ENCODE measurements at places on chromosomes 4 and X. TPM values are rescaled to one million over a fixed set of nuclear protein-coding genes. Genes with fewer than 3 reads are reported as not detected.

GRCh38 chrX:23901060-23901459, 6.7 kb downstream of the APOO start:
- no peaks in the 10 kb centered on the region for H3K36me3 ChIP-seq
- peaks cover 16% of the 10 kb centered on the region for H3K4me1 ChIP-seq
- DNase-seq, result peak; percentile 95
- no peak overlapping the region for H3K4me3 ChIP-seq

The SPINK2 gene
- total RNA-seq, result not detected

DNA sequence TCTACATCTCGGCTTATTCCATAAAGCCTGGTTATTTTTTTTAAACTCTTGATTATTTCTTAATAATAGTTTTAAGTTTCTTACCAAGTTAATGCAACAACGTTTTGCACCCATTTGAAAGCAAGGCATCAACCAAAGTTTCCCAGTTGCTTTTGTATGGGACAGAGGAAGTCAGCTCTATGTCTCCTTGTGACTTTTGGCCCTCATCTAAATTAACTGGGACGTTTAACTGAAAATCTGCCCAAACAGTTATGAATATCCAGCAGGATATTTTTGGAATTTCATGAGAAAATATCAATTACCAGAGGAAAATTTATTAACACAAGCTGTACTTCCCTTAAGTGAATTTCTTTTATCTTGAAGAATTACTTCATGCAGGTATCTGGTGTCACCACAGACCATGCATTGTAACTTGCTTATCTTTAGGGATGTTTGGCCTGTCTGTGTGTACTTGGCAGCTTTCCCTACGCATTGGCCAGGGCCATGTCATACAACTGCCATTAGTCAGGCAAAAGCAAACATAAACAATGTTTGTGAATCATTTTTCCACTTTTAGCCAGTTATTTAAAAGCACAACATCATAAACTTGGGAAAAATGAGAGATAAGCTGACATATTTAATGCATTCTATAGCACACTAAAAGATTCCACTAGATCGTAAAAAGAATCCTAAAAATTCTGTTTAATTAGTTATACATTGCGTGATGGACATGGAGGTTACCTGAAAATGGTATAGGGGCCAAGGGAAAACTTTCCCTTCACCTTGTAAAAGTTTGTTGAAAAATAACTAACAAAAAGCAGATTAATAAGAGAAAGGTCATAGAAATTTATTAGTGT, 101.4 kb upstream of the PDE5A start:
- peak overlapping the region; percentile 90 for H3K27ac ChIP-seq
- H3K27me3 ChIP-seq, result no peaks in the 10 kb centered on the region
- H3K4me3 ChIP-seq, result no peak overlapping the region
- H3K36me3 ChIP-seq, result no peaks in the 10 kb centered on the region

The GLRA2 gene
- not detected for total RNA-seq

The MAGEB10 gene
- total RNA-seq, result not detected

DNA sequence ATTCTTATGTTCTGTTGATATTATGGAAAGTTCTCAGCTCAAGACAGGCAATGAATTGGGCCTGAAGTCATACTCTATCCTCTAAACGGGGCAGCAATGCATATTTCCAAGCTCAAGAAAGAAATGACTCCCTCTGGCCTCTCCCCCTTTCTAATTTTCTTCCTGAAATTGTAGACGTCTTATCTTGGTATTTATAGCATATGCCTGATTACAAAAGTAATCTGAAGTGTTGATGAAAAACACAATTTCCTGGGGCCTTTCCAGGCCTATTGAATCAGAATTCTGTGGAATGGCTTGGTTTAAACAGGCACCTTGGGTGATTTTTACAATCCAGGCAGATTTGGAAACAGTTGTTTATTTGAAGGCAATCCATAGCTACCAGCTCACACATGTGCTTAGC, 21.4 kb upstream of the PGRMC2 start:
- H3K36me3 ChIP-seq, result peaks cover 10% of the 10 kb centered on the region
- no peak overlapping the region for H3K27ac ChIP-seq
- H3K4me1 ChIP-seq, result peaks cover 7% of the 10 kb centered on the region
- H3K4me3 ChIP-seq, result no peak overlapping the region

DNA sequence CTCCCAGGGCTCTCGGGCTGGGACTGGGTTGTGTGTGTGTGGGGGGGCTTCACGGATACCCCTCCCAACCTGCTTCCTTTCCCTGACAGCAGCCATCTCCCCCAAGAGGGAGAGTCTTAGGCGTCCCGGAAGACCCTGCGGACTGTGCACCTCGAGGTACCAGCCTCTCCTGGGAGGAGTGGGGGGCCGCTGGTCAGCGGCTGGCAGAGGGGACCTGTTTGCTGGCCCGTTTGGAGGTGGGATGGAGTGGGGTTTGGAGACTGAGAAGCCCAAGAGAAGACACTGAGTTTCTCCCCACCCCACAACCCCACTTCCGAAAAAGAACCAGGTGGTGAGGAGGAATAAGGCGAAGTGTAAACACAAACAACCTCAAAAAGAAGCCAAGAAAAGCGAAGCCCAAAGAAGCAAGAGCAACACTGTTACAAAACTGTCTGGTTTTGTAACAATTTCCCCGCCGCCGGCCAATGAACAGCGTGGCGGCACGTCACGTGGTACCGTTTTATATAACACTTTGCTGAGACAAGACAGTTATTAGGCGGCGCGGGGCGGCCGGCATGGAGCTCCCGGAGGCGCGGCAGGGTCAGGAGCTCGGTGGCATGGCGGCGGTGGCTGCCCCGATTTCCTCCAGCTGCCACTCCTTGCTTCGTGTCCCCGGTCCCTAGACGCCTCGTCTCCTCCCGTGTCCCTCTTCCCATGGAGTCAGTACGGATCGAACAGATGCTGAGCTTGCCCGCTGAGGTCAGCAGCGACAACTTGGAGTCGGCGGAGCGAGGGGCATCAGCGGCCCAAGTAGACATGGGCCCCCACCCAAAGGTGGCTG, at the start of gene LONRF3:
Gene LONRF3 (plus strand): TSS at position 531 of the 820 bp plus-strand sequence. CDS start 163 bp downstream, at position 694.
- peaks cover 5% of the 10 kb centered on the region for H3K36me3 ChIP-seq
- no peak within 1 kb of the TSS for H3K27ac ChIP-seq
- peaks cover 39% of the 10 kb centered on the region for H3K27me3 ChIP-seq
- peaks cover 7% of the 10 kb centered on the region for H3K4me1 ChIP-seq

DNA sequence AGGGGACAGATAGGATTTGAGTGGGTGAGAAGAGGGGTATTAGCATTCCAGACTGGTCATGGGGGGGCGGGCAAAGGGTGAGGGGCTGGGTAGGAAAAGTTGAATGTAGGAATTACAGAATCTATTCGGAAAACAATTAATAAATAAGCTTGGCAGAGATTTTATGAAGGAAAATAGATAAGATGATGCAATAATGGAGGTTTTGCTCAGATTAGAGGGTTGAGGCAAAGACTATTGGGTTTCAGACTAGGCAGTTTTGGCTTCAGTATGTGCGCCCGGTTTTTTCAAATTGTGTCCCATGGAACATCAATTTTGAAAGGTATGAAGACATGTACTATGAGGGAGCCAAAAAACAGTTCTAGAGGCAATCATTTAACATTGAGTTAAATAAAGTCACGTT, 410.6 kb downstream of the SPRY1 start:
- no peak for DNase-seq
- no peaks in the 10 kb centered on the region for H3K36me3 ChIP-seq
- H3K27me3 ChIP-seq, result no peaks in the 10 kb centered on the region
- peak overlapping the region; percentile 33 for H3K27ac ChIP-seq
- H3K4me1 ChIP-seq, result peaks cover 7% of the 10 kb centered on the region

GRCh38 chr4:63085091-63085490, 1324.2 kb downstream of the TECRL start:
- H3K27me3 ChIP-seq, result no peaks in the 10 kb centered on the region
- no peak overlapping the region for H3K4me3 ChIP-seq
- no peaks in the 10 kb centered on the region for H3K4me1 ChIP-seq
- peak; percentile 34 for DNase-seq

The GAGE12E gene
- not detected for total RNA-seq

DNA sequence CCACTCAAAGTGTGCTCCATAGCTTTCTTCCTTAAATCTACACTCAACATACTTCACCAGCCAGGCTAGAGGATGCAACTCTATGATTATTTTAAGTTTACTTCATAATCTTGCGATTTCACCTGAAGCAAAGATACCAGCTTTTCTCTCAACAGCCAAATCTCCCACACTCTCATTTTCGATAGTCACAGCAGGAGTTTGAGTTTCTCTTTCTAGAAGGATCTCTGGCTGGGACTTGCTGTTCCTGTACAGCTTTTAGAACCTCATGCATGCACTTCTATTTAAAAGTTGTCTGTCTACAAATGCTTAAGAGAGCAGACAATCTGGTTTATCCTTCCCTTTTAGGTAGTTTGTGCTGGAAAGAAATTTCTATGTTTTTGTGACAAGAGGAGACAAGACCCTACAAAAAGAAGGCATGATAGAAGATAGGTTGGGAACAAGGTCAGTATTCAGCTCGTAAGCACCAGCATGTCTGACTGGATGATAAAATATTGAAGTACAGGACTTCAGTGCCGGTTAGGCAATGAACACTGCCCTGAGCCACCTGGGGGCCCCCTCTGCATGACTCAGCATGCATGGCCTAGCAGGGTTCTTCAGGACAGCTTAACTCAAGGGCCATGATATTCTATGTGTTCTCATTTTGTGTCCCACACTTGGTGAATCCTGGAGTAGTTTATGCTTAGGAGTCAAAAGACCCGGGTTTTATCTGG, 65.6 kb downstream of the ATXN3L start:
- no peak overlapping the region for H3K27ac ChIP-seq
- H3K27me3 ChIP-seq, result peaks cover 27% of the 10 kb centered on the region
- peak; percentile 76 for DNase-seq

The TRMT44 gene
- total RNA-seq, result 24.4 TPM

GRCh38 chr4:183304538-183304937, 15.5 kb downstream of the CLDN22 start:
- DNase-seq, result no peak
- H3K4me3 ChIP-seq, result no peak overlapping the region
- no peak overlapping the region for H3K27ac ChIP-seq
- H3K36me3 ChIP-seq, result no peaks in the 10 kb centered on the region
- H3K27me3 ChIP-seq, result no peaks in the 10 kb centered on the region

The FABP2 gene
- total RNA-seq, result not detected

Measured in MCF 10A (cell line).